ENCODE measurements at places on chromosomes 7 and 10.
A peak's percentile ranks its signal among the peaks of the same experiment; 100 is the strongest.

DNA sequence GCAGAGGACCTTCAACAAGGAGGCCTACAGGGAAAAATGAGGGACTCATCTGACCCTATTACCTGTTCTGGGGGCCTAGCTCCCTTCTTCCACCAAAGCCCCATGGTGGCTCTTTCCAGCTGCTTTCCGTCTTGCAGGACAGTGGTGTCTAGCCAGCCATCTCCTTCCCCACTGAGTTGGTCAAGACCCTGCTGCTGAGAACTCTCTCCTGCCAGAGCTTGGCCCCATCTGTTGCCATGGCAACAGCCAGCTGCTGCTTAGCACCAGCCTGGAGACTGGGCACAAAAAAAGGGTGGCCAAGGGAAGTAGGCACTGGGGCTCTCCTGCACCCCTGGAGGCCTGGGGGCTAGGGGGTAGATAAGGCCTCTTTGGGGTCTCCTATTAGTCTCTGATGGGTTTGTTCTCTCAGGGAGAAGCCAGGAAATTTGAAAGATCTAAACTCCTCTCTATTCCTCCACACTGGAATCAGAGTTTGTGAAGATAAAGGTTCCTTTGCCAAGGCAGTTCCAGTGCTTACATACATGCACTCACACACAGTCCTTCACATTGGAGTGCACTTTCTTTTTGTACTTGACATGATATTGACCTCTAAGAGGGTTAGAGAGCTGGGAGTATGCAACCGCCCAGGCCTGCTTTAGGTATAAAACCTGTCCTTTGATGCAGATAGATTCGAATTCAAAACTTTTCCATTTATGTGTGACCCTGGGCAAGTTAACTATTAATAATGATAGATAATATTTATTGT is 15.8 kb downstream of the TSPAN33 start:
- DNase-seq, result no peak

- no peak for DNase-seq
Measured at GRCh38 chr7:99644431-99644830, 27.7 kb downstream of the ZSCAN25 start.

GRCh38 chr10:77537071-77537470 is 100.5 kb downstream of the KCNMA1 start:
- DNase-seq, result no peak

DNA sequence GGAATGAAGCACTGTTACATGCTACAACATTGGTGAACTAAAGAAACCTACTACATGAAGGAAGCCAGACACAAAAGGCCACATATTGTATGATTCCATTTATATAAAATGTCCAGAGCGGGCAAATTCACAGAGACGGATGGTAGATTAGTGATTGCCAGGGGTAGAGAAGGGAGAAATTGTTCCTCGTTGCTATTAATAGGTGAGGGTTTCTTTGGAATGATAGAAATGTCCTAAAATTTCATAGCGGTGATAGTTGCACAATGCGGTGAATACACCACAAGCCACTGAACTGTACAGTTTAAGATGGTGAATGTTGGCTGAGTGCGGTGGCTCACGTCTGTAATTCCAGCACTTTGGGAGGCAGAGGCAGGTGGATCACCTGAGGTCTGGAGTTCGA is 29.0 kb downstream of the DENND2A start:
- no peak for DNase-seq

GRCh38 chr7:46859963-46860475 is 721.9 kb downstream of the TNS3 start:
- no peak for DNase-seq

DNA sequence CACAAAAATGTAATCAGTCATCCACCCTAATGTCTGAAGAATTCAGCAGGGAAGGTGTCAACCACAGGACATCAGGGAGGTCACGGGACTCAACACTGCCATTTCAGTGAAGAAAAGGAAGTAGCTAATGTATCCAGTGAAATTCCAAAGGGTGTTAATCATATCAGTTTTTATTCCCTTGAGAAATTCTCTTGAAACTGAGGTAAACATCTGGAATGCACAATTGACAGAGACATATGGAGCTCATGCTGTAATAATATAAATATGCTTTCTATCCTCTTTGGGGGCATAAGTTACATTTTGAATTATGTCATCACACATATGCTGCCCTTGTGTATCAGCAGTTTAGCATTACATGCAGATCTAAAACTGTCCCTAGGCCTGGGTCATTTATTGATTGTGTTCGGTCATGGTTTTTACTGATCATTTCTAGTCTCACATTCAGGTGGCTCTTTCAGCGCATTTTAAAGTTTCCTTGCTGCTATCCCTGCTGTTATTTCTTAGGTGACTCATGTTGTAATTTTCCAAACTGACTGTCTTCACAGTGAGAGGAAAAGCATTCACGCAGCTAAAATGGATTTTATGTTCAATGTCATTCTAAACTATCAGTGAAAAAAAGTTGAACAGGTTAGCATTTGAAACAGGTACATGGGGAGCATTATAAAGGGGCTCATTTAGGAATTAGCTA is 273.9 kb downstream of the TSPAN12 start:
- DNase-seq, result peak; percentile 83

DNA sequence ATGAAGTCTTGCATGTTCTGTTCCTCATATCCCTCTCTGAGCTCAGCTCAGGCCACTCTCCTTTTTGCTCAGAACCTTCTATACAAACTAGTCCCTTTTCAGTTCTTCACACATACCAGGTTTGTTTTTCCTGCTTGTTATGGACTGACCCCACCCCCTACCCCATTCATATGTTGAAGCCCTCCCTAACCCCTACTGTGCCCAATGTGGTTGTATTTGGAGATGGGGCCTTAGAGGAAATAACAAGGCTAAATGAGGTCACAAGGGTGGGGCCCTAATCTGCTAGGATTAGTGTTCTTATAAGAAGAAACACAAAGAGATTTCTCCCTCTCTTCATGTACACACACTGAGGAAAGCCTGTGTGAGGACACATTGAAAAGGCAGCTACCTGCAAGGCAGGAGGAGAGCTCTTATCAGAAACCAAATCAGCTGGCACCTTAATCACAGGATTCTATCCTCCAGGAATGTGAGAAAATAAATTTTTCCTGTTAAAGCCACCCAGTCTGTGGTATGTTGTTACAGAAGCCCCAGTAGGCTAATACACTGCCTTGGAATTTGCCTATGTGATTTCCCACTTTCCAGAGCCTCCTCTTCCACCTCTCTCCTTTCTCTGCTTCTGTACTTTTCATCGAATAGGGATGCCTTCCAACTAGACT is 67.3 kb upstream of the DNAJB12 start:
- DNase-seq, result no peak

GRCh38 chr10:17216217-17216900 is 11.7 kb upstream of the VIM start:
- DNase-seq, result peak; percentile 100

- no peak for DNase-seq
Measured at GRCh38 chr7:155352753-155353115, 55.1 kb downstream of the INSIG1 start.

GRCh38 chr10:14016931-14017333 is 313.8 kb downstream of the FRMD4A start:
- no peak for DNase-seq

- peak; percentile 49 for DNase-seq
Measured at GRCh38 chr10:75911426-75911825, 480.0 kb downstream of the LRMDA start.

GRCh38 chr10:93995598-93996271 is 2.0 kb downstream of the PLCE1 start:
- peak; percentile 94 for DNase-seq

DNA sequence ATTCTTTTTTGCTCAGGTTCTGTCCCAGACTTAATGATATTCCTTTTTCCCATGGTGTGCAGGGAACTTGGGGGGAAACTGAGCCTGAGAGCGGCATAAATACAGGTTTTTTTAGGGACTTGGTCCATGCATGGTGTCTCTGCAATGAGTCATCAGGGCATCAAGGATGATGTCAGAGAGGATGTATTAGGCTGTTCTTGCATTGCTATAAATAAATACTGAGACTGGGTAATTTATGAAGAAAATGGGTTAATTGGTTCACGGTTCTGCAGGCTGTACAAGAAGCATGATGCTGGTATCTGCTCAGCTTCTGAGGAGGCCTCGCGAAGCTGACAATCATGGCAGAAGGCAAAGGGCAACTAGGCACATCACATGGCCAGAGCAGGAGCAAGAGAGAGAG is 185.4 kb downstream of the RAB11FIP2 start:
- DNase-seq, result peak; percentile 6

DNA sequence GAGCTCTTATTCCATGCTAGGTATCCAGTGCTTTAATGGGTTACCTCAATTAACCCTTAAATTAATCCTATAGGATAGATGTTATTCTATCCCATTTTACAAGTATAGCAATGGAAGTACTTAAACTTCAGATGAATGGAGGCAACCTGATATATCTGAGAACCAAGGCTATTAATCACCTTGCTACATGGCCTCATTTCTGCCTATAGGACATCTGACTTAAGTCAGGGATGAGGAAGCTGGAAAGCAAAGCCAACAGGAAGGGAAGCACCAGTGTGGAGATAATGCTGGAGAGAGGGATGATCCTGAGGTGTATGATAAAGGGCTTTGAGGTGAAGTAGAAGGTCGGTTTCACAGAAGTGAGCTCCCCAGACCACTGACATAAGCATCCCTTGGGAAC is 132.3 kb downstream of the CHN2 start:
- DNase-seq, result no peak

DNA sequence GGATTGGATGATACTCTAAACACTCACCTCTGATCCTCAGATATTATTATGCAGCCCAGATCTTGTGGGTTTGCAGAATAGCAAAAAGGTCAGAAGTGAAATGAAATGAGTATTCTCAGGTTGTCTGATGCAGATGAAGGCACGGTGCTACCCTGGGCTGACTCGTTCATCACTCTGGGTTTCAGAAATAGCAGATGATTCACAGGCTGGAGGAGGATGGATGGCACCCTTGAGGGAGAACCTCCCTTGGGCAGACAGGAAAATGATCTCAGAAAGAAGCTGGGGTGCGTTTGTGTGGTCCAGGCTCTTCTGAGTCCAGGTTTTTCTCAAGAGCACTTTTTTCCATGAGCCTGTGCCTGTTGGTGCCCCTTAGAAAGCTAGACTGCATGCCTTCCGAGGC is 515.8 kb upstream of the MKI67 start:
- no peak for DNase-seq

DNA sequence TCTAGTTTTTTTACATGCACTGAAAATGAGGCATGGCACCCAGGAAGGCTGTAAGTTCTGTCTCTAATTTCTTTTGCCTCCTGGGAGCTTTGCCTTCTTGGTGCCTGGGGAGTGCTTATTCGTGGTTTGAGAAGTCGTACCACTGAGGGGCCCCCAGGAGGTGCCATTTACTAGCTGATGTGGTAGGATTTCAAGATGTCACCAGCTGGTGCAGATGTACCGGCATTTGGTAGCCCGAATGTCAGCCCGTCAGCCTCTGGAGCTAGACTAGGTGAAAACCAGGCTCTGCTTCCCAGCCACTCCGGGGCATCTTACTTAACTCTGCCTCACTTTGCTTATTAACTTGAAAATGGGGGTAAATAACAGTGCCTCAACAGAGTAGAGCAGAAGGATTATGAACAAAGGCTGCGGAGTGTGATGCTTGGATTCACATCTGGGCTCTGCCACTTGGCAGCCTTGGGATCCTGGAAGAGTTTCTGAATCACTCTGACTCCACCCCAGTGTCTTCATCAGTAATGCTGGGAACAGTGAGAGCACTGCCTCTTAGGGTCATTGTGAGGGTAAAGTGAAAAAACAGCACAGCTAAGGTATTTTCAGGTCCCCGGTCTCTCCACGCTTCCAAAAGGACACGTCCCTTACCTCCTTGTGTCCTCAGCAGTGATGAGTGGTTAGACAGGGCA is 31.4 kb upstream of the BTBD16 start:
- no peak for DNase-seq

DNA sequence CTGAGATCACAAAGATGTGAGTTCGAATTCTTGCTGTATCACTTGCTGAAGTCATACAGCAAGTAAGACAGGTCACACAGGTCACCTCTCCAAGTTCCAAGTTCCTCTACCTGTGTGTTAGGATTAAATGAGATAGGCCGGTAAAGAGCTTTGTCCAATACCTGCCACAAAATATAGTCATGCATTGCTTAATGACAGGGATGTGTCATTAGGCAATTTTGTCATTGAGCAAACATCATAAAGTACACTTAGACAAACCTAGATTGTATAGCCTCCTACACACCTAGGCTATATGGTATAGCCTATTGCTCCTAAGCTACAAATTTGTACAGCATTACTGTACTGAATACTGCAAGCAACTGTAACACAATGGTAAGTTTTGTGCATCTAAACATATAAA is 469.4 kb downstream of the KCNMA1 start:
- no peak for DNase-seq

- DNase-seq, result no peak
Measured at GRCh38 chr7:43240565-43240964, 128.1 kb downstream of the HECW1 start.

DNA sequence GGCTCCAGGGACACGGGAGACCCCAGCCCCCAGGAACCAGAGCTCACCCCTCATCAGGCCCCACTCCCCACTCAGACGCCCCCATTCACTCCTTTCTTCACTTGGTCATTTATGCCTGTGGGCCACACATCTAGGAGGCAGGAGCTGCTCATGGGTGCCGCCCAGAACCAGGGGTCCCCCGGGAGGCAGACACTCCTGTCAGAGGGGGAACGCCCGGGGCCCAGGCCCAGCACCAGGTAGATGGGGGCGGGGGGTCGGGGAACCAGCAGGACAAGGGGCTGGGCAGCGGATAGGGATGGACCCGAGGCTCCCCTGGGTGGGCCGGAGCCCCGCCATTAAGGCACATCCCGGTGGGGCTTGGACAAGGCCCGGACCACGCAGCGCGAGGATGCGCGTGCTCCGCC is 11.8 kb downstream of the CALY start:
- DNase-seq, result no peak

GRCh38 chr7:128206747-128207500 is 34.2 kb upstream of the LEP start:
- DNase-seq, result no peak

DNA sequence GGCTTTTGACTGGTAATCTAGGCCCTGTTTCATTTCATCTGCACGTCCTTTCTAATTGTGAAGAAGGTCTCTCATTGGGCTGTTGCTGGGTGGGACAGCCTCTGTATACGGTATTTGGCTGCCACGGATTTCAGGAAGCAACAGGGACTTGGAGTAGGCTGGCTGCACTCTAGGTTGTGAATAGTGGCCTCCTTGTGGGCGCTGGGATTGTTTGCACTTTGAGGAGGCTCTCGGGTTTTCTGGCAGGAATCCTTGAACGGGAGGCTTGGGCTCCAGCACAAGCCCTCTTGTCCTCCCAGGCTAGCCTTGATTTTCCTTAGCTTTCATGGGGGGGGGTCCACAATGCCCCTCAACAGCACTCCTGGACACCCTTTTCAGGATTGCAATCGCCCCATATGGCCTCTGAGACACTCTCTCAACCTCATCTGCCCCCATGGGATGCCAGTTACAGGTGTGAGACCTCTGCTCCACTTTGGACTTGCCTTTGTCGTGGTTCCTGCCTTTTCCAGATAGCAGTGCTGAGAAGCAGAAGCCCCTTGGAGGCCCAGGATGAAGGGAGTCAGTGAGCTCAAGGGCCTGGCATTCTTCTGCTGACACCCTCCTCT is 33.9 kb upstream of the ZNF273 start:
- no peak for DNase-seq

DNA sequence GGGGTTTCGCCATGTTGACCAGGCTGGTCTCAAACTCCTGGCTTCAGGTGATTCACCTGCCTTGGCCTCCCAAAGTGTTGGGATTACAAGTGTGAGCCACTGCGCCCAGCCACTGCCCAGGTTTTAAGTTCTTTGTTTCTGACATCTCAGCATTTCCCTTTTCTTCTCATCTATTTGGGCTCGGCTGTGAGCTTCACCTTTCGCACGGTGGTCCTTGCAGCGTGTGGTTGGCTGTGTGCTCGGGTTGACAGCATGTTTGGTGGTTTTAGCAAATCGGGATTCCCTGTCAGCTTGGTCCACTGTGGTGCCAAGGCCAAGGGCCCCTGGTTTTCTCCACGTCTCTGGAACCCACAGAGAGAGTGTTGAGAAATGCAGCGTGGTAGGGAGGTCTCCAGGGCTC is 138.8 kb downstream of the DNAJB6 start:
- DNase-seq, result no peak
